ENCODE measurements at places on chromosomes 7 and 10. TPM values are rescaled to one million over a fixed set of nuclear protein-coding genes. Genes with fewer than 3 reads are reported as not detected.

Gene NPSR1
- total RNA-seq = not detected

Gene EPO
- total RNA-seq = 1.1 TPM

Gene FAM200A
- 5.2 TPM for total RNA-seq

Gene PPP1R17
- not detected for total RNA-seq

Gene SLC13A4
- not detected for total RNA-seq
